ENCODE measurements at places on chromosomes 12 and 14.

DNA sequence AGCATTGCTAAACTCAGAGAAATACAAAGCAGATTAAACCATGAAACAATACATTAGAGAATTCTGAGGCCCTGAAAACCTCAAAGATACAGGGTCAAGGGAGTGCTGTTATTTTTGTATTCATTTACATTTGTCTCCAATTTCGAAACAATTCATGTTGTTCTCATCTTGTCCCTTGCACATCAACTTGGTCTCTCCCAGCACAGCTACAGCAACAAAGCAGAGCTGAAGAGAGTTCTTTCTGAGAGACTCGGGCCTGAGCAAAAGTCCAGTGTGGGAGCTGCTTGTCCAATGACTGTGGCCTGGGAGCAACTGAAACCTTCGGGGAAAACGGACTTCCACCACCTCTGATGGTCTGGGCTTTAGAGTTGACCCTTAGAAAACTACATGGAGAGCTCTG, 79.4 kb upstream of the CDKN3 start:
- DNase-seq: no peak

- DNase-seq: no peak
Measured at GRCh38 chr12:119446459-119446858, 111.9 kb downstream of the CCDC60 start.

DNA sequence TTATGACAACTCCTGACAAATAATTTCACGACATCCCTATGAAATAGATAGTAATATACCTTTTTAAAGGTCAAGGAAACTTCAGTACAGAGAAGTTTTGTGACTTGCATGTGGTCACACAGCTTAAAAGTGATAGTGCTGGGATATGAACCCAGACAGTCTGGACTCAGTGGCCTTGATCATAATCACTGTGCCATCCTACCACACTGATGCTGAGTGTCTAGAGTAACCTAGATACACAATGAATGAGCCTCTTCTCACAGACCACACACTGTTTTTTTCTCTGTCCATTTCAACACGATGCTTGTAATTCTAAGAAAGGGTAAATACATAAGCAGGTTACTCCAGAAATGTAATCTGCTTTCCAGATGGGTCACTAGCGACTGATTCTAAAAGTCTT, 88.2 kb downstream of the SYNE2 start:
- no peak for DNase-seq

DNA sequence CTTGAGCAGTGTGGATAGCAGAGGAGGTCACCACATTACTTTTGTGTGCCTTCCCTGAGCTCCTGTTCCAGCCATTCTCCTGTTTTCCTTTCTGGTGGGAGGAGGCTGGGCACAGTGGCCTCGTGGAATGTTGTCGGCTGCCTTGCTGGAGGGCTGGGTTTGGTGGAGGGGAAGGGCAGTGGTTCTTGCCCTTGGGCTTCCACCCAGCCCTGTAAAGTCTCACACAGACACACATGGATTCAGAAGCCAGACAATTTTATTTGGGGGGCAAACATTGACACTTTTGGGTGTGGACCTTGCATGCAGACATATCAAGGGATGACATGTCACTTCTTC, 866 bp downstream of the NPFF start:
- DNase-seq: no peak

DNA sequence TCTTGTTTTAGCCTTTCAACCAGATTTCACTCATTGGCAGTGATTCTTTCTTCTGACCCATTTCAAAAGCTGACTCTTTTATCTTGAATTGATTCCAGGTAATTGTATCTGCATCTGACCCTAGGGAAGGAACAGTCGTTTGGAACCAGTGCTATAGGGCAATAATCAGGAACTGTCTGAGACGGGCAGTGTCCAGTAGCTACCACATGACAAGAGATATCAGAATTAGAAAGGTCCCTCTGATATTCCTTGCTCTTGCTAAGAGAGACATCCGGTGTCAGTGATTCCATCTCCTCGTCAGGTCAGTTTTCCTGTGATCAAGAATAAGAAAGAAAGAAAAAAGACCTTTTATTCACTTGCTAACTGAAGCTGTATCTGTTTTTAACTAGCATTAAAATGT, 47.8 kb upstream of the PDE3A start:
- DNase-seq: no peak

DNA sequence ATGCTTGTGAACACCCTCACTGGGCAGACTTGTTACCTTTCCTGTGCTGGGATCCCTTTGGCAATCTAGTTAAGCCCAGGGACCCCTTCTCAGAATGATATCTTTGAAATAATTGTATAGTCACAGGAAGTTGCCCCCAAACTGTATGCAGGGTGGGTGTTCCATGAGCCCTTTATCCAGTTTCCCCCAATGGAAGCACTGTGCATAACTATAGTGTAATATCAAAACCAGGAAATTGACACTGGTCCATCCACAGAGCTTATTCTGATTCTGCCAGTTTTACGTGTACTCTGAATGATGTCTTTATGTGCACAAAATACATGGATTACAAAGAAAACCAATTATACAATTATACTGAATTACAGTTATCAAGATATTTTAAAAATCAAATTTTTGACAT, 24.2 kb downstream of the NGB start:
- no peak for DNase-seq

- no peak for DNase-seq
Measured at GRCh38 chr14:69543341-69544115, 31.1 kb downstream of the CCDC177 start.

DNA sequence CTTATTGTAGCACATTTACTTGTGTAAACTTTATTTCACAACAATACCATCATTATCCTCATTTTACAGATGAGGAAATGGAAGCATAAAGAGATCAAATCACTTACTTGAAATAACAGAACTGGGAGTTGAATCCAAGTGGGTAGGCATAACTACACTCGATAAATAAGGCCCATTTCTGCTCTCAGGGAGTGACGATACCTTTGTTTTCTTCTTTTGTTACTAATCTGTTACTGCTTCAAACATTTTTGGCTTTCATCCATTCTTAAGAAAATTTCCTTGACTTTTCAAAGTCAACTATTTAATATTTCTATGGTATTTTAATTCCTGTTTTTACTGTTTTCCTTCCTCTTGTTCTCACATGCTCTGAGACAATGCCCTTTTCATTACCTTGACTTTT, 201.6 kb downstream of the ATP23 start:
- DNase-seq: no peak

- DNase-seq: no peak
Measured at GRCh38 chr12:11830307-11830801, 180.9 kb downstream of the ETV6 start.

- no peak for DNase-seq
Measured at GRCh38 chr14:52029881-52030280, 39.0 kb downstream of the NID2 start.
